WERI-Rb-1 (cell line): ENCODE measurements at places on chromosomes 6 and 20.
A peak's percentile ranks its signal among the peaks of the same experiment; 100 is the strongest.

GRCh38 chr6:159650314-159650713, 42.7 kb downstream of the SOD2 start:
- no peak for DNase-seq

- no peak for DNase-seq
Observed at GRCh38 chr6:85460154-85460920, 10.5 kb downstream of the NT5E start.

DNA sequence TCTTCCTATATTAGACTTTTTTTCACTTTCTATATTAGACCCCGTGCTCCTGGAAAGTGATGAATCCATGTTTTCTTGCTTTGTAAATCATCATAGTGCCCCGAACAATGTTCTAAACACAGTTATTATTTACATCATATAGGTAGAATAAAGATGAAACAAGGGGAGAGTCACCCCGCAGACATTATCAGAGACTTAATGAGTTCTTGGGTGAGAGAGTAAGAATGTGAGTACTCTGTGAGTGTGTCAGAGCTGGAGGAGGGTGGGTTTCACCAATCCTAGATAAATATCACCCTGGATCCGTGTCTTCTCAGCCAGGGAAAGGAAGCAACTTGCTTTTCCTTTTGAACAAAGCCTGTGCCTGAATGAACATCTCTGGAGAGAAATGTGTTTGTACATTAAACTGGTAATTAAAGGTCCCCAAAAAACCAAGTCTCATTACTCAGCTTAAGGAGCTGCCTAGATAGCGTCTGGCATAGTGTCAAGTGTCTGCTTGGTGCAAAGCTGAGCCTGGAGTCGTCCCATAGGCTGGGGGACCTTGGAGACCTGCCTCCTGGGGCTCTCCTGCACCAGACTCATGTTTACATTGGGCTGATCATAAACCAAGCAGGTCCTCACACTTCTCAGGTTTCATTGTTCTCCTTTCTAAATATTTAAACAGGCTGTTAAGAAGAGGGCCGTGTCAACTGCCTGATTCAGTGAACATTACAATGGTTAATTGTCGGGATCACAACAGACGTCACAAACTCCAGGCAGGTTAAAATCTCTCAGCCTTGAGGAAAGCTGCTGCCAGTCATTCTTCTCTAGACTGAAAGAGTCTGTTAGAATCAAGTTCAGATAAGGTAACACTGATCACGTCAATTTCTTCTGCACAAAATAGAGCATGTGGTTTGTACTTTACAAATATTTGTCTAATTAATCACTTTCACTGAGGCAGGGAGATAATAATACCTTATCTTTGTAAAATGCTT, 179.7 kb upstream of the MYLIP start:
- DNase-seq, result peak; percentile 62

GRCh38 chr6:31723245-31723979, at the start of gene MPIG6B:
Gene MPIG6B (plus strand): TSS chr6:31723373. CDS start chr6:31723384, 11 bp downstream.
- DNase-seq, result no peak

GRCh38 chr6:143356101-143356880, 94.2 kb downstream of the ADAT2 start:
- DNase-seq, result no peak

DNA sequence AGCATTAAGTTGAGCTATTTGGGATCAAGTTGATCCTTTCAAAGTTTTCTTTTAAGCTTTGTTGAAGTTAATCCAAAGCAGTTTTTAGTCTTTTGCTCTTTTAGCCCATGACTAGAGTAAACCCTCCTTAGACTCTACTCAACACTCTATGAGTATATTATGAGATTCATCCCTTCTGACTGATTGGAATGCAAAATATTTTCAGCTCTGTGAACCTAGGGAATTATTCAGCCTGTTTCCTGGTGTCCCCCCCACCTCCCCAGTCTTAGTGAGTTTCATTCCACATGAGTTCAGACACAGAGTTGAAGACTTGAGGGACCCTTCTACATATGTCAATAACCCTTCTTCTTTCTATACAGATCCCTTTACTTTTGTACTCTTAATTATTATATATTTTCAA, 413.7 kb downstream of the RFPL4B start:
- no peak for DNase-seq

DNA sequence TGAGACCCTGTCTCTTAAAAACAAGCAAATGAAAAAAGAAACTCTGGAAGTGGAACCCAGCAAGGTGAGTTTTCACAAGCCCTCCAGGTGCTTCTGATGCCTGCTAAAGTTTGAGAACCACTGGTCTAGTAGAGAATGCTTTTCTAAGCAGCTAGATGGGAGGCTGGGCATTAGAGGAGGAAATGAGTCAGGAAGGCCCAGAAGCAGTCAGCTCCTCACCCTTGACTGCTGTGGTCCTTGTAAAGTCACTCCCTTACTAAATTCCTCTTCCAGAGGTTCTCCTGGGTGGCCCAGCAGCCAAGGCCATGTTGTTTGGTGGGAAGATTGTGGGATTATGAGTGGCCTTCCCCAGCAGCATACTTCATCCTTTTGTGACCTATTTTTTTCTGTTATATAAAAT, 52.0 kb upstream of the FYN start:
- DNase-seq, result no peak

DNA sequence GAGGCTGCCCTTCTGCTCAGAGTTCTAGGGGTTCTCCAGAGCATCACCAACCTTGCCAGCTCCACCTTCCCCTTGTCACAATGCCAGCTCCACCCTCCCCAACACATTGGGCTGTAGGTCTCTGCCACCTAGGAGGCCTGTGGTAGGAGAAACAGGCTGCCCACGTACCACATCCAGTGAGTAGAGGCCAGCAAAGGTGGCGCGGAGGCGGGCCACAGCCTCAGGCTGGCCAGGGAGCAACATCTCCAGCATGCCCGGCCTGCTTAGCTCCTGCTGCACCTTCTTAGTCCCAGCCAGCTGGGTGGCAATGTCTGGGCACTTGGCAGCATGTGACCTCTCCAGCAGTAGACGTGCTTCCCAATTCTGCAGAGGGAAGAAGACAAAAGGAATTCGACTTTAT, 23.8 kb downstream of the GSS start:
- no peak for DNase-seq

DNA sequence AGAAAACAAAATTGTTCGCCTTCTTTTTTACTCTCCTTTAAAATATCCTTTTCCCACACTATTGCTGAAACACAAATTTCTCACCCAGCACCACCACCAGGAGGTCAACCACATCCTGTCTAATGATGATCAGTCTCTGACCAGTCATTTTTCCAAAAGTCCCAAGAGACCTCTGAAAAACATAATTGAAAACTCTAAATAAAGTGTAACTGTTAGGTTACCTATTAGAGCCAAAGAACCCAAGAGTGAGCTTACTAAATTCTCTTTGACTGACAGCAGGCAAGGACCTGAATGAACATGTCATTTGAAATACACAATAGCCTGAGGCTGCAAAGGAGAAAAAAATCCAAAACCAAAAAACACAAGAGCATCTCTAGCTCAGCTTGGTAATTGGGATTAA, 735.4 kb downstream of the CBLN4 start:
- DNase-seq, result no peak

DNA sequence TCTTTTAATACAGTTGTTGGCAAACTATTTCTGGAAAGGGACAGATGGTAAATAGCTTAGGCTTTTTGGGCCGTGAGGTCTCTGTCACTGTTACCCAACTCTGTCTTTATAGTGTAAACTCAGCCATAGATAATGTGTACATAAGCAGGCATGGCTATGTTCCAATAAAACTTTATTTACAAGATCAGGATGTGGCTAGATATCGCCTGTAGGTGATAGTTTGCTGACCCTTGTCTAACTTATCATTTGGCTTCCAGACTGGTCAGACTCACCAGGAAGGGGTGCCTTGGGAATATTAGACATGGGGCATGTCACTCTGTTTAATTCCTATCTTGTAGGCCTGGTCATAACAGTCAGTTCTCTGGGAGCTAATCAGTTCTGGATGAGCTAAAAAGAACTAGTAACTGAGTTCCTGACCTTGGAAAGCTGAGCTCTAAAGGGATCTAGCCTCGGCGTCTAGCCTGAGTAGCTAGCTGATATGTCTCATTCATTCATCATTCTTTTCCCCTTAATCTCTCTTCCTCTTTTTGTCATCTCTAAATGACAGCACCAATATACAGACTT, 163.6 kb downstream of the SLC16A10 start:
- no peak for DNase-seq

DNA sequence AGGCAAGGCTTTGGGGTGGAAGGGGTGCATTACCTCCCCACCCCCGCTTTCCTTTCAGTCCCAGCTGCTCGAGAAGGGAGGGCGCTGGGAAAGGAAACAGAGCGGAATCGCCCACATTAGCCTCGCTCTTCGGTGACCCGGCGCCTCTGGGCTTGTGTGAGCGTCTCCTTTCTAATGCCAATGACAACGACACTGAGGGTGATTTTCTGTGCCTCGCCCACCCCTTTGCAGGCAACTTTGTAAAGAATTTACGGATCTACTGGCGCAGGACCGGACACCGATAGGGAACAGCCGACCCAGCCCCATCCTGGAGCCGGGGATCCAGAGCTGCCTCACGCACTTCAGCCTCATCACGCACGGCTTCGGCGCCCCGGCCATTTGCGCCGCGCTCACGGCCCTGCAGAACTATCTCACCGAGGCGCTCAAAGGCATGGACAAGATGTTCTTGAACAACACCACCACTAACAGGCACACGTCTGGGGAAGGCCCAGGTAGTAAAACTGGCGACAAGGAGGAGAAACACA, 24.3 kb downstream of the TFAP2B start:
- DNase-seq, result no peak

DNA sequence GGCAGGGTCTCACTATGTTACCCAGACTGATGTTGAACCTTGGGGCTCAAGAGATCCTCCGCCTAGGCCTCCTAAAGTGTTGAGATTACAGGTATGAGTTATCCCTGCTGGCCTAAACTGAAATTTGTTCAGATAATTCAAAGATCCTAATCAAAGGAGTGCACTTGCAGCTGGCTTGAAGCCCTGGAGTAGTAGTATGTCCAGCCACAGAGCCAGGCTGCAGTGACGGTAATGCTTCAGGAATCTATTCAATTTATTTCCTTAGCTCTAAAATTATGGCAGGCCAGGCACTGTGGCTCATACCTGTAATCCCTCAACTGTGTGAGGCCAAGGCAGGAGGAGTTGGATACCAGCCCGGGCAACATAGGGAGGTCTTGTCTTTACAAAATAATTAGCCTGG, 1.4 kb upstream of the DDX43 start:
- no peak for DNase-seq

GRCh38 chr6:64683682-64684081, 1023.3 kb downstream of the EYS start:
- no peak for DNase-seq

DNA sequence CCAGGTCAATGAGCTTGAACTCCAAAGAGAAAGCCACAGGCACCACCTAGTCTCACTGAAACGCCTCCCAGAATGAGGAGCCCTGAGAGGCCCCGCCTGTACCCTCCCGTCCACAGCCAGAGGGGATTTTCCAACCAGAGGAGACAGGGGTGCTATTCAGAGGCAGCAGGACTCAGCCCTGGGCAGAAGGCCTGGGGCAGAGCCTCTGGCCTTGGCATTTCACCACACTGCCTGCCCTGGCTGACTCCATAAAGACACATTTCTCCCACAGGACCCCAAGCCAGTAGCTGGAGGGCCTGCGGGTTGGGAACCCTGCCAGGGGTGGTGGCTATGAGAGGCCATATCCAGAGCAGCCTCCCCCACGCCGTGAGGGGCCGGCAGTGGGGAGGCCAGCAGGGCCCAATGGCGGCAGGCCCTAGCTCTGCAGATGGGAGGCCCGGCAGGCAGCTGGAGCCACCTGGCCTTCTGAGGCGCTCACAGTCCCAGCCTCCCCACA, 159.3 kb downstream of the PREX1 start:
- DNase-seq, result no peak

DNA sequence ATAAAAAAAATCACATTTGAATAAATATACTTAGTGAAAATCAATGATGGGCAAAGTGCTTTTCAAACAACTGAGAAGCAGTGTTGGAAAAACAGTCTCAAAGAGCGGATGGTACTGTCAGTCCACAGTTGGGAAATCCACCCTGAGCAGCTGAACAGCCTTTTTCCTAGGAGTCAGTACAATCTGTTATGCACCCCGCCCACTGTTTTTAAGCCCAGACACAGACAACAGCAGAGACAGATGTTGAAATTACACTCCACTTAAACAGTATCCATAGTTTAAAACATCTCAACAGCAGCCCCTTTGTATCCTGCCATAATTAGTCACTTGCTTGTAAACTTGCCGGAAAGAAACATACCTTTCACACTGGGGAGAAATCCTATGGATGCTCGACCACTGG, 372 bp downstream of the KIAA0408 start:
- no peak for DNase-seq

DNA sequence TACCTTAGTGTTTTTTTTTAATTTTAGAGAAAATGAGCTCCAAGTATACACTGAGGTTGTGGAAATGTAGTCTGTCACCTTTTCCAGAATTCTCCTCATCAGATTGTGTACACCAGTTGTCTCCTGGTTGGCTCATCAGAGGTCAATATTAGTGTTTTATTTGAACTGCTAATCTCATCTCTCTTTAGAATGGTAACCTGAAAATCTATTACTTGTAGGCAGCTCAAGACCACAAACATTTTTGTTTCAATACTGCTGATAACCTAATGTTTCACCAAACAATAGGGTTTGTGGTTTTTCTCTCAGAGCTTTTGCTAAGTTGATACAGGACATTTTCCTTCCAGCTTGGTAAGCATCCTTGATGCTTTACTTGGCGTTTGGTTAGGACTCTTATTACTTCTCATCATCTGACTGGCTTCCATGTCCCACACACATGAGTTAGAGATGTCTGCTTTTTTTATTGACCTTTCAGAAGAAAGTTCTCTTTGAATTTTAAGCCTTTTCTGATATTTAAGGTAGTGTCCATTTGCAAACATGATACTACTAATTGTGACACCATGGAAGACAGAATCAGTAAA, 15.1 kb downstream of the ADGRG6 start:
- DNase-seq, result no peak

- no peak for DNase-seq
Observed at GRCh38 chr20:10352934-10353824, 80.8 kb downstream of the MKKS start.

DNA sequence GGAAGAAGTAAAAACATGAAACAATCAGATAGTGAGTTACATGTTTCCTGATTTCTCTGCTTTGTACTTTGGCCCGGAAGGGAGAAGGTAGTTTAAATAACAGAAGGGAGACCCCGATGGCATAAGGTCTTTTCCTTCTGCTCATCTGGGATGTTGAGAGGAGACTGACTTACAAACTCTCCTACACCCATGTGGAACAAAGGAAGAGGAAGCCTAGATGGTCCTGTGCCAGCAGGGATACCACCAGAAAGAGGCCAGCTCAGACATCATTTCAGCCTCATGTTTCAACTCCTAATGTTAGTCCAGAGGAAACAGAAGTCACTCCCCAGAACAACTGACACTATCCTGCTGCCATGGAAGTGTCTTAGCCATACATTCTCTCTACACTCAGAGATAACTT, 250.7 kb upstream of the NOX3 start:
- no peak for DNase-seq

DNA sequence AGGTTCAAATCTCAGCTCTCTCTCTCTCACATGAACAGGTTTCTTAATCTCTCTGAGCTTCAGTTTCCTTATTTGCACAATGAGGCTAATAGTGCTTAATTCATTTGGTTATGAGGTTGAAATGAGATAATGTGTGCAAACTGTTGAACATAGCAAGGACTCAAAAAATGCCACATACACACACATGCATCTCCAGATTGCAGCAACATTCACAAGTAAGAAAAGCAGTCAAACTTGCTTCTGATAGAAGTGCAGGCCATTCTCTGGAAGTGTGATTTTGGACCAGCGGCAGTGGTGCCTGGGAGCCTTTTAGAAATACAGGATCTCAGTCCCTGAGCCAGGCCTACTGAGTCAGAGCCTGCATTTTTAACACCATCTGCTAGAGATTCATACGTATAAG, 25.7 kb downstream of the GSTA4 start:
- no peak for DNase-seq

GRCh38 chr6:52729576-52729975, 33.7 kb downstream of the GSTA2 start:
- no peak for DNase-seq
